SK-N-MC (cell line): ENCODE measurements at places on chromosomes 7 and 10.

GRCh38 chr10:25398680-25399079 lies 223.9 kb downstream of the GPR158 start:
- no peak for DNase-seq

- DNase-seq = no peak
Measured at GRCh38 chr10:8325024-8325980, 270.8 kb downstream of the GATA3 start.

- DNase-seq = peak; percentile 74
Measured at GRCh38 chr10:62816331-62817120, at the start of gene EGR2. EGR2 (minus strand) TSS chr10:62816366; CDS start chr10:62816029, 337 bp downstream.

DNA sequence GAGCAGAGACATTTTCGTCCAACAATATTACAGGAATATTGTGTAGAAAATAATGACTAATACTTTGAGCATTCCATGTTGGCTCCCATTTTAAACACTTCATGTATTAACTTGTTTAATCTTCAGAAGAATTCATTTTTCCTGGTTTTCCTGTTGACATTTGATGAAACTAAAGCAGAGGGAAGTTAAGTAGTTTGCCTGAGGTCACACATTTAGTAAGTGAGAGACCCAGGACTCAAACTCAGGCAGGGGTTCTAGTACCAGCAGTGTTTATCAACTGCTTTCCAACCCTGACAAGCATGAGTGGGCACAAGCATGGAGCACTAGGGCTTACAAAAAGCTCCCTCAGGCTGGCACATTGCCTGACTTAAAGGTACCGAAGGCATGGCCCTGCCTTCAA lies 719.1 kb downstream of the AUTS2 start:
- no peak for DNase-seq

GRCh38 chr7:21884496-21884895 lies 61.2 kb downstream of the CDCA7L start:
- DNase-seq = no peak

- no peak for DNase-seq
Measured at GRCh38 chr7:127995156-127995880, 35.9 kb downstream of the LRRC4 start.

- no peak for DNase-seq
Measured at GRCh38 chr10:120048391-120048790, 155.9 kb downstream of the SEC23IP start.

GRCh38 chr10:77031531-77032187 lies 605.9 kb downstream of the KCNMA1 start:
- DNase-seq = no peak

- no peak for DNase-seq
Measured at GRCh38 chr7:10315881-10316280, 657.8 kb upstream of the PHF14 start.

DNA sequence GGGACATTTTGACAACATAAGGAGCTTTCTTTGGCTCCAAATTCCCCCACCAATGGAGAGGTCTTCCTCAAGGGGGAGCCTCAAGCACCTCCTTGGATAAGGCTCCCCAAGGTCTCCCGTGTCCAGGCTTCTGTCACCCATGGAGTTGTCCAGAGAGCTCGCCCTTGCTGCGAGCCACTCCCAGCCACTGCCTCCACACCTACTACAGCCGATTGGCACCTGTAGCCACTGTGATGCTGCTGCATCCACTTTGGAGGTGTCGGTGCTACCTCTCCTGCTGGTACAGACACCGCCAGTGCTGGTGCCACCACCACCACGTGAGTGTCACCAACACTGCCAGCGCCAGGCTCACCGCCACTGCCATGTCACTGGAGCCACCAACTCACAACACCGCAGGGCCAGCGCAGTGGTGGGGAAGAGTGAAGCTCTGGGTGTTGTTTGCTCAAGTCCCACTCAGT lies 22.1 kb upstream of the ENO4 start:
- DNase-seq = no peak

GRCh38 chr10:78211561-78212051 lies 177.9 kb downstream of the RPS24 start:
- no peak for DNase-seq

- DNase-seq = no peak
Measured at GRCh38 chr10:21021843-21022594, 124.9 kb upstream of the NEBL start.

DNA sequence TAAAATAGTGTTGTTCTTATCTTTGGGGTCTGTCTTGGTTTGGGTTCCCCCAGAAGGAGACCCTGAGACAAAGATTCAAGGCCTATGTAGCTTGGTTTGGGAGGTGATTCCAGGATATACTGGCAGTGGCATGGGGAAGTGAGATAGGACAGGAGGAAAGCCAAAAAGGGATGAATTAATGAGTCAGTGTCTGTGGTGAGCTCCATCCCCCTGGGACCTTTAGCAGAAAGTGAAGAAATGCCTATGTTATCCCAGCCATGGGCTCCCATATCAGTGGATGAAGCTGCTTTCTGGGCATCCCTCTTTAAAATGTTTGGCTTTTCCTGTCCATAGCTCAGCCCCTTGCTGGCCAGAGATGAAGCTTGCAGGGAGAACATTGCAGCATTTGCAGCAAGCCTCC lies 217.0 kb upstream of the CTBP2 start:
- DNase-seq = no peak

- DNase-seq = no peak
Measured at GRCh38 chr7:90610105-90610504, 14.0 kb downstream of the CDK14 start.

- no peak for DNase-seq
Measured at GRCh38 chr7:148173369-148173768, 417.2 kb upstream of the C7orf33 start.
